Thyroid gland (tissue), 4 donors: ENCODE measurements at places on chromosomes 11 and 22.

GRCh38 chr11:9701799-9702198 lies 37.9 kb downstream of the SWAP70 start:
- peak overlapping the region; percentile 83 for H3K27ac ChIP-seq
- H3K4me1 ChIP-seq, result peaks cover 20% of the 10 kb centered on the region
- DNase-seq, result no peak
- H3K4me3 ChIP-seq, result no peak overlapping the region

DNA sequence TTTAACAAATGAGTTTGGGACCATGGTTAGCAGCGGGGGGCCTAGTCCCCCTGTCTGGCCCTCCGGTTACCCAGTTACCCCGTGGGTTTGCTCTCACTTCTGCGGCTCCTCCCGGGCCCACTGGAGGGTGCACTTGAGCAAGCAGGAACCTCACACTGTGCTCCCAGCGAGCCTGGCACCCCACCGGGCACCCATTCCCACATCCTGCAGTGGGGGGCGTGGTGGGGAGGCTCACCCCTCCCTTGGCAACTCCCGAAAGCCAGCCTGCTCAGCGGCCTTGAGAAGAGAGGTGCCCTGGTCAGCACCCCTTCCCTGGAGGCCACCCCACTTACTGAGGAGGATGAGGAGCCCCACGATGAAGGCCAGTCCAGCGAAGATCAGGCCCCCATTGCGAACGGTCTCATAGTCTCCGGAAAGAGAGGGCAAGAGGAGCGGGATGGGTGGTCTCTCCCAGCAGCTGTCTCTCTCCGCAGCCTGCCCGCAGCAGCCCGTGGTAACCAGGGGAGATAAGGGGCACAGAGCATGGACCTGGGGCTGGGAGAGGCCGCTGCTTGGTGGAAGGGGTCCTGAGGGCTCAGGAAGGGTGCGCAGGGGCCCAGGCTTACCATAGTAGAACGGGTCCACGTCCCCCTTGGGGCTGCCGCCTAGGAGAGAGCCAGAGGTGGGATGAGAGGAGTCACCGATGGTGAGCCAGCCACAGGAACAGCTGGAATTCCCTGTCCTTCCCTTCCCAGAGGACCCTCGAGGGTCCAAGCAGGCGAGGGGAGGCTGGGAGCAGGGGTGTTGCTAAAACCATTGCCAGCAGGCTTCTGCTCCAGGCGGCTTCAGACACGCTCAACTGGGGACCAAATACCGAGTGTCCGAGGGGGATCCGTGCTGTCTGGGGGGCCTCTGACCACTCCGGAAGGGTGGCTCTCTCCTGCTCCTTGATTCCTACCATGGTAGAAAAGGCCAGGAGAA lies 2.2 kb downstream of the FXYD2 start:
- DNase-seq, result peak; percentile 51
- peaks cover 48% of the 10 kb centered on the region for H3K4me1 ChIP-seq
- no peak overlapping the region for H3K4me3 ChIP-seq
- H3K27me3 ChIP-seq, result no peaks in the 10 kb centered on the region

DNA sequence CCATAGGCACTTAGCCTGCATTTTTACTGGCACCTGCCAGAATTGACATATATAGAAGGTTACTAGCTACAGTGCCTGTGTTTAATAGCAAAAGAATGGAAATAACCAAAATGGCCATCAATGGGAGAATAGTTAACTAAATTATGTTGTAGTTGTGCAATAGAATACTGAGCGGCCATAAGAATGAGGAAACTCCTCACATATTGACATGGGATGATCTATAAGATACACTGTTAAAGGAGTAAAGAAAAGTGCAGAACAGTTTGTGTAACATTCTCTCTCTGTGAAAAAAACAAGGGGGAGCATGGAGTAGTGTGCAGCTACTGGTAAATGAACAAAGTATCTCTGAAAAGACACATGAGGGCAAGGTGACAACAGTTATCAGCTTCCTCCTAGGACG lies 21.5 kb downstream of the ARAP1 start:
- H3K27me3 ChIP-seq, result no peaks in the 10 kb centered on the region
- H3K36me3 ChIP-seq, result no peaks in the 10 kb centered on the region
- no peak overlapping the region for H3K4me3 ChIP-seq
- no peak overlapping the region for H3K27ac ChIP-seq

GRCh38 chr22:39661842-39662685 lies 91.5 kb downstream of the CACNA1I start:
- no peak overlapping the region for H3K4me3 ChIP-seq
- peaks cover 5% of the 10 kb centered on the region for H3K27me3 ChIP-seq
- H3K27ac ChIP-seq, result no peak overlapping the region
- H3K4me1 ChIP-seq, result peaks cover 24% of the 10 kb centered on the region

DNA sequence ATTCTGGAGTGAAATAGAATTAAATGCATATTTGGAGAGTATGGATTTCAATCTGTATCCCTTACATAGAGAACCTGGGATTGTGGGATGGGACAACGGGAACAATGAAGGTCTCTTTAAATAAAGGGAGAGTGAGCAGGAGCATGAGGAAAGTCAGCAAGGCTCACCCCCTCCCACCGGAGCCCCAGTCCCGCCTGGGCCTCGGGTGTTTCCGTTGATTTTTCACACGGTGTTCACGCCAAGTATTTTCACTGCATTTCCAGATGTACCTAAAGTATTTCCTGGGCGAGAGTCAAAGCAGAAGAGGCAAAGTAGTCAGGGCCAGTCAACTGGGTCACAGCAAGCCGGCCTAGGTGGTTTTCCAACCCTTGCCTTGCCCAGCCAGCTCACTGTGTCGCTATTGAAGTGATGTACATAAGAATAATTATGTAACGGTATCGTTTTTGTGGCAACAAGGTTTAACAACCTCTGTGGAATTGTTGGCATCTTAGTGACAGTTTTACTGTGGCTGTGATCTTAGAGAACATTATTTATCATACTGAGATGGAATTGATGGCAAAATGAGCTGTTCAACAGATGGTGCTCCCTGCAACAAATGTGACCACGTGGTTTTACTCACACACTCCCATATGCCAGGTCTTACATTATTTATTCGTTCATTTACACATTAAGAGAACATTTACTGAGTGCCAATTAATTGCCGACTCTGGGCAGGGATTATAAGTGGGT lies 177.3 kb downstream of the ADAMTS15 start:
- no peak for DNase-seq
- no peaks in the 10 kb centered on the region for H3K36me3 ChIP-seq
- H3K27me3 ChIP-seq, result no peaks in the 10 kb centered on the region
